Calu3 (cell line): ENCODE measurements at places on chromosomes 7 and 10.

DNA sequence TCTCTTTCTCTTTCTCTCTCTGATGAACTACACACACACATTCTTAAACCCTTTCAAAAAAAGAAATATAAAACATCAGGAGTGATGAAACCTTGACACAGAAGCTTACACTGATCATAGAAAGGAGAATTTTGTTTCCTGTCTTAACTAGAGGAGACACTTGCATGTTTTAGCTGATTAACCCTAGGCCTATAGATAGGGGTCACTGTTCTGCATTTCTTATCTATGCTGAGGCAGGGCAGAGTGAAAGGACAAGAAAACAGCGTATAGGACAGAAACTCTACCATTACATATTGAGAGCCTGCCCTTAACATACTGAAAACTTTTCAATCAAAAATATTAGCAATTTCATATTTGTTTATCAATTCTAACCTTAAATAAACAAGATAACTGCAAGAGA is 680.6 kb upstream of the MBL2 start:
- H3K36me3 ChIP-seq, result no peaks in the 10 kb centered on the region
- DNase-seq, result no peak
- no peaks in the 10 kb centered on the region for H3K27me3 ChIP-seq
- no peak overlapping the region for H3K4me3 ChIP-seq
- H3K27ac ChIP-seq, result no peak overlapping the region

GRCh38 chr7:92785923-92786322 is 50.5 kb downstream of the CDK6 start:
- no peaks in the 10 kb centered on the region for H3K27me3 ChIP-seq
- peaks cover 32% of the 10 kb centered on the region for H3K36me3 ChIP-seq
- H3K27ac ChIP-seq, result no peak overlapping the region
- H3K4me1 ChIP-seq, result peaks cover 46% of the 10 kb centered on the region

GRCh38 chr7:45682358-45682735 is 108.2 kb downstream of the ADCY1 start:
- peaks cover 10% of the 10 kb centered on the region for H3K4me1 ChIP-seq
- no peak for DNase-seq
- H3K27me3 ChIP-seq, result peaks cover 26% of the 10 kb centered on the region

- no peak overlapping the region for H3K27ac ChIP-seq
- no peak overlapping the region for H3K4me3 ChIP-seq
- no peaks in the 10 kb centered on the region for H3K27me3 ChIP-seq
- H3K36me3 ChIP-seq, result no peaks in the 10 kb centered on the region
- no peak for DNase-seq
These were observed 101.4 kb downstream of the TBXAS1 start for GRCh38 chr7:139930286-139930965.

DNA sequence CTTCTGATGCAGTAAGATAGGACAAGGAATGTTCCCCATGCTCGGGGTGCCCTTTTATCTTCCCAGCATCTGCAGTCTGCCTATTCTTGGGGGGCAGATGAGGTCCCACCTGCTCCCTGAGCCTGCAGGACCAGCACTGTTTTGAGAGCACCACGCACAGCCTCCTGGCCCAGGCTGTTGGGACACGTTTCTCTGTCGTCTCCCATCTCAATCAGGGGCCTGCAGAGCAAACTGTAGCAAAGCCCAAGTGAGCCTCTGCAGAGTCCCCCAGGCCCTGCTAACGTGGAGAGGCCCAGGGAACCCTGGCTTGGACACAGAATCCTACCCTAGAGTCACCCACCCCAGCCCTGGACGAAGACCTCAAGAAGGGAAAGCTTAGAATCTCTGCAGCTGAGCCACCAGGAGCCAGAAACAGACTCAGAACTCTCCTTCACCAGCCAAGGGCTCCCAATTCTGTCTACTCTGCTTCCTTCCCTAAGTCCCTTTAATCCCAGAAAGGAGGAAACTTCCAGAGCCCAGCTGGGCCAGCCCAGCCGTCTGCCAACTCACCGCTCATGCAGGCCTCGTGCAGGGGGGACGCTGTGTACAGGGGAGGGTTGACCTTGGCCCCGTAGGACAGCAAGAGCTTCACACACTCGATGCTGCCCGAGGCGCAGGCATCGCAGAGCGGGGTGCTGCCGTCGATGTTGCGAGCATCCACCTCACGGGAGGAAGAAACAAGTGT is 15.6 kb downstream of the ASB13 start:
- no peak overlapping the region for H3K27ac ChIP-seq
- DNase-seq, result no peak
- H3K4me1 ChIP-seq, result no peaks in the 10 kb centered on the region
- no peaks in the 10 kb centered on the region for H3K27me3 ChIP-seq
- no peak overlapping the region for H3K4me3 ChIP-seq
- peaks cover 13% of the 10 kb centered on the region for H3K36me3 ChIP-seq

DNA sequence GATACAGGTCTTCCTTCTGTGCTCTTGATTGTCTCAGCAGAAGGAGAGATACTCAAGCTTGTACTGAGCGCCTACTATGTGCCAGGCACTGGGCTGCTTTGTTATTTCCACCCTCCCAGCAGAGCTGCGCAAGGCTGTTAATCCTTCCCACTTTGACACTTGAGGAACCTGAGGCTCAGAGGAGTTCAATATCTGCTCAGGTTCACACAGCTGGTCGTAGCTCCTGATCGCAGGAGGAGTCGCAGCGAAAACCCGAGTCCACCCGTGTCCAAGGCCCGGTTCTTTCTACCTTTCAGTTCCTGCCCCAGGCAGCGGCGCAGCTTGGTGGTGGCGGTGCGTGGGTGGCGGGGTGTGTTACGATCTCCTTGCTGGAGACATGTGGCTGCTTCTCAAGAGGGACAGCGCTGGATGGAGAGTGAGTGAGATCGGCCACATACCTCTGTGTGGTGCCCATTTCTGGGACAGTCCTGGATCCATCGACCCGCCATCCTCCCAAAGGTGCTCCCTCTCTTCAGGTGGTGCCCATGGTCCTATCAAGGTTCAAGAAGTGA is 26.5 kb upstream of the SAMD8 start:
- peaks cover 29% of the 10 kb centered on the region for H3K27me3 ChIP-seq
- no peak overlapping the region for H3K4me3 ChIP-seq
- no peak for DNase-seq
- H3K4me1 ChIP-seq, result no peaks in the 10 kb centered on the region

GRCh38 chr10:80684259-80684658 is 146.6 kb downstream of the SH2D4B start:
- H3K4me3 ChIP-seq, result no peak overlapping the region
- H3K27me3 ChIP-seq, result peaks cover 4% of the 10 kb centered on the region
- H3K4me1 ChIP-seq, result peaks cover 8% of the 10 kb centered on the region
- H3K36me3 ChIP-seq, result no peaks in the 10 kb centered on the region

GRCh38 chr7:55288070-55288824 is 76.9 kb upstream of the LANCL2 start:
- H3K4me1 ChIP-seq, result no peaks in the 10 kb centered on the region
- no peaks in the 10 kb centered on the region for H3K36me3 ChIP-seq
- H3K27me3 ChIP-seq, result peaks cover 95% of the 10 kb centered on the region
- no peak for DNase-seq
- no peak overlapping the region for H3K27ac ChIP-seq

GRCh38 chr7:151083071-151083823 is at the start of gene TMUB1:
TSS of gene TMUB1 (minus strand) at chr7:151083493. CDS start at chr7:151082563, 930 bp downstream.
- H3K4me3 ChIP-seq, result peak within 1 kb of the TSS; percentile 98
- no peaks in the 10 kb centered on the region for H3K27me3 ChIP-seq
- peak; percentile 78 for DNase-seq
- peaks cover 24% of the 10 kb centered on the region for H3K4me1 ChIP-seq
- H3K36me3 ChIP-seq, result peaks cover 70% of the 10 kb centered on the region

- no peak for DNase-seq
- H3K4me1 ChIP-seq, result peaks cover 11% of the 10 kb centered on the region
- H3K27me3 ChIP-seq, result peaks cover 62% of the 10 kb centered on the region
- H3K36me3 ChIP-seq, result no peaks in the 10 kb centered on the region
These were observed 368.9 kb downstream of the KCNMA1 start for GRCh38 chr10:77268721-77269120.

GRCh38 chr10:119680050-119680449 is 28.9 kb downstream of the BAG3 start:
- no peak overlapping the region for H3K4me3 ChIP-seq

DNA sequence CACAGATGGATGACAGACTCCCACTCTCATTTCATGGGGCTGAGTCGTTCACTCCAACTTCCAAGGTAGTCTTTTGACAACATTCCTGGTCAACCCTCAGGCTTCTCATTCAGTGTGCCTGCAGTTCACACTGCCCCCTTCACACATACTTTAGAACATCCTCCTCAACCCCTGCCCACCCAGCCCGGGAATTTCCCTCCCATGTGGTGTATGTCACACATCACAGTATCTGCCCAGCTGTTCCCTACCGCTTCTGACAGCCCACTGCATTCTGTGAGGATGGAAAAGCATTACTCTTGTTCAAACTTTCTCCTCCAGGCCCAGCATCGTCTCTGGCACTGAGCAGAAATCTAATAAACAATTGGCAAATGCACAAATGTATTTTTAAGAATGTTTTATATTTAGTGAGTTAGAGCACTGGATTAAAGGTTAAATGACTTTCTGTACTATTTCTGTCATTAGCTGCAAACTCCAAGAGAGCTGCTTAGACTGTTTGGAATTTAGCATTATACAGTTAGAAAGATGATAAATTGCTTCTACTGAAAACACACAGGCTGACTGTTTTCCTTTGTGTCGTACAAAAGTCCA is 110.4 kb downstream of the SFMBT2 start:
- no peaks in the 10 kb centered on the region for H3K36me3 ChIP-seq
- H3K27ac ChIP-seq, result no peak overlapping the region
- H3K27me3 ChIP-seq, result peaks cover 87% of the 10 kb centered on the region
